ENCODE measurements at places on chromosomes 4 and X.

- DNase-seq, result no peak
These were observed 93.4 kb upstream of the RAPGEF2 start for GRCh38 chr4:159009521-159009920.

DNA sequence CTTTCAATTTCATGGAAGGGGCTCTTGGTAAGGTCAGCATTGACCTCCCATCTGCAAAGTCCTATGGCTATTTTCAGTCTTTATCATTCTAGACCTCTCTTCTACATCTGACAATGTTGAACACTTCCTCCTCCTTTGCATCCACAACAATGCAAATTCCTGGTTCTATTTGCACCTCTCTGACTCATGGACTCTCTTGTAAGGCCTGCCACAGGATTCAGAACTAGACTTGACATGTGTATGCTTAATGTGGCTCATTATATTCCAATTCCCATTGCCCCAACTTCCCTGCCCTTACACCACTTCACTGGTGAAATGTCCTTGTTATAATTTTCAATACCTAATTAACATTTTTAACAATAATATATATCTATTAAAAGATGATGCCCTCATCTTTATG, 314.3 kb upstream of the FGF13 start:
- no peak for DNase-seq

GRCh38 chr4:167168611-167169010, 65.7 kb downstream of the SPOCK3 start:
- DNase-seq, result no peak

- DNase-seq, result no peak
These were observed 113.0 kb upstream of the SH3RF1 start for GRCh38 chr4:169383724-169384123.

DNA sequence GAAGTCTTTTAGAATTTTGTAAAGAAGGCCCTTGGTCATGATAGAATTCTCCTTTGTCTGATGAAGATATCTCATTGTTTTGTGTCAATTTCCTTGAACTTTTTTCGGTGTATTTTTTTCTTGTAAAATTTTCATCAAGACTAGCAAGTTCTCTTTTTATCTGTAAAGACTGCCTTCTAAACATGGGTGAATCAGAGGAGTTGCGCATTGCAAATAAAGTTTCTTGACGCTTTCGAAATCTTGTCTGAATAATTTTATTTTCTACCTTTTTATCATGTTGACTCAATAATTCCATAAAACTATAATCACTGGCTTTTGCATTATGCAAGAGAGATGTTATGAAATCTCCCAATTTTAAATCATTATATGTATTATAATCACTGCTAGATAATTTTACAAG, 66.2 kb downstream of the NCAPG start:
- DNase-seq, result no peak

- DNase-seq, result no peak
These were observed 96.6 kb upstream of the OTUD4 start for GRCh38 chr4:145277011-145277410.

GRCh38 chr4:1628892-1629698, 55.0 kb downstream of the FAM53A start:
- peak; percentile 62 for DNase-seq

GRCh38 chr4:3684546-3684945, 81.6 kb upstream of the ADRA2C start:
- DNase-seq, result no peak
